ENCODE measurements at places on chromosomes 3 and 15. TPM values are rescaled to one million over a fixed set of nuclear protein-coding genes. Genes with fewer than 3 reads are reported as not detected.

DNA sequence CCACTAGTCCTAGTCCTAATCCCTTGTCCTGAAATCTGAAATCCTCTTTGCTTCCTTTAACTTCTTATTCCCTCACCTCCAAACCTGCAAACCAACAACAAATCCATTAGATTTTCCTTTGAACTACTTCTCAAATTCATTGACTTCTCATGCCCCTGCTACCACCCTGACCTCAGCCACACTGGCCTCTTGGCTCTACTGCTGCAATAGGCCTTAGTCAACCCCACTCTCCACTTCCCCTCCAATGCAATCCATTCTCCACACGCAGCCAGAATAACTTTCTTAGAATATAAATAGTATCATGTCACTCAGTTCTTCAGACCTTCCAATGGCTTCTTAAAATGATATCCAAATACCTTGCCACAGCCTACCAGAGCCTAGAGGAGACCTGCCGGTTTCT, 131.1 kb upstream of the GADL1 start:
- DNase-seq = no peak

DNA sequence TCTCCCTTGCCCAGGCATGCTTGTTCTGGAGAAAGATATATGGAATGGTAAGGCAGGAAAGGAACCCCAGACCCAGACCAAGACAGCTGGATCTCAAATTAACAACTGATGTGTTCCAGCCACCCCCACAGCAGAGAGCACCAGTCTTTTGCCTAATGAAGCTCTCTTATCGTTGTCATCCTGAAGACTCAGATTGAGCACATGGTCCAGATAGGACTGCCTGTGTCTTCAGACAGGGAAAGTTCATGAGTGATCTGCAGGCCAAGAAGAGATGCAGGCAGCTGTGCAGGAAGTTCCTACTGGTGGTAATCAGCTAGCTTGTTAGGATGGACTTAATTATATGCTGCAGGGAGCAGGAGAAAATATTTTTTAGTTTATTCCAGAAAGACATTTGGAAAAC, 53.3 kb downstream of the PPP2R3A start:
- no peak for DNase-seq

DNA sequence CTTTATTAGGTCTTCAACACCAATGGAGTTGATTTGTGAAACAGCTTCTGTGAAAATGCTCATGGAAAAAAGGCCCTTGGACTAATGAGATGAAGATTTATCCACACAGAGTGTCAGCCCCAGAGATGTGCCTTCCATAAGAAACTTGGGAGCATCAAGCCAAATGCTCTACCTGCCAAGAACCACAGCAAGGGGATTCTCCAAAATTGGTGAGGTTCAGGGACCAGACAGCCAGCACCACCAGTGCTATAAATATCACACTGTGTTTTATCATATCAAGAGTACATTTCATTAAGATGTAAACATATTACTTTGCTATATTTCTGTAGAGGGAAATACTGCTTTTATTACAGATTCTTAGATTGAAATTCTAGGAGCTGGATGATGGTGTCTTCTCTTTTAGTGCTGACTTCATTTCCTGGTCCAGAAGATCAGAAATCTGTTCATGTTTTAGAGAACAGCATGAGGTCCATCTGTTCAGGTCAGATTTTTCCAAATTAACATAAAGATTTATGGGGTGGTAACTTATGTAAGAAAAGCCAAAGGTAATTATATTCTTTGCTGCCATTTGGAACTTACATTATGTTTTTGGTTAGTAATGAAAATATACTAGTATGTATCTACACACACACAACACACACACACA, 17.7 kb downstream of the SLC35G2 start:
- no peak for DNase-seq

GRCh38 chr3:51940648-51941462, 849 bp downstream of the RRP9 start:
- peak; percentile 8 for DNase-seq

DNA sequence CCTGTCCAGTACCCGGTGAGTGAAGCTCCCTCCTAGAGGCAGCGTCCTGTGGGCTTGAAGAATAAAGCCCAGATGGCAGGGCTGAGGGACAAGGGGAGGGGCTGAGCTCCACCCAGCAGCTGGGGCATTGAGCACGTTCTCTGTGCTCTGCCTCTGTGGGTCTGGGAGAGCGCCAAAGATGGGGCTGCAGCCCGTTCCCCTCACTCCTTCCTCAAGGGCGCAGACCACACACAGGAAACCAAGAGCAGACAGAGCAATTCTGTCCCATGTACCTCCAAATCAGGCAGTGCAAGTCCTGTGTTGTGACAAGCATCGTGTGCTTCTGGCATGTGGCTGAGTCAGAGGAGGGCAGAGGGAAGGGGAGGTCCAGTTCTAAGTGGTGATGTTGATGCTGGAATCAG, 15.7 kb upstream of the KIF23 start:
- DNase-seq = no peak

- no peak for DNase-seq
Measured at GRCh38 chr3:46504789-46505188, 7.0 kb downstream of the RTP3 start.

GP9 gene
- not detected for total RNA-seq

NECTIN3 gene
- total RNA-seq = 23.0 TPM

DNA sequence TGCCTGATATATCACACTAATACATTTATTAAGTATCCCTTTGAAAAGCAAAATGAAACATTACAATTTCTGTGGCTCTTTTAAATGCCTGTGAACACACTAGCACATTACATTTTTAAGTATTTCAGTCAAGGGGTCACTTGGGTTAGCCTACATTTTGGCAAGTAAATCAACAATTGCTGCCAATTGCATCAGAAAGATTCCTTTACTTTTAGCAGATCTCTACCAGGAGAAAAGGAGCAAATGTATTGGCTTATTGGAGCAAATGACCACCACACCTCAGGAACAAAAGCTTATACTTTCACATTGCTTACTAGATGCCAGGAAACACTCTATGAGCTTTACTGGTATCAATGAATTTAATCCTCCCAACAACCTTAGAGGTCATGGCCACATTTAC, 947.1 kb downstream of the FHIT start:
- DNase-seq = no peak

- DNase-seq = no peak
Measured at GRCh38 chr3:139310474-139310933, 33.3 kb upstream of the MRPS22 start.

RPL4 gene
- 3,648 TPM for total RNA-seq

GRCh38 chr3:37700466-37701248, 161.0 kb upstream of the CTDSPL start:
- no peak for DNase-seq

- DNase-seq = no peak
Measured at GRCh38 chr3:39750712-39751111, 58.7 kb upstream of the MYRIP start.

- DNase-seq = no peak
Measured at GRCh38 chr3:194797555-194798250, 112.0 kb downstream of the FAM43A start.

LRRN1 gene
- 121 TPM for total RNA-seq

DNA sequence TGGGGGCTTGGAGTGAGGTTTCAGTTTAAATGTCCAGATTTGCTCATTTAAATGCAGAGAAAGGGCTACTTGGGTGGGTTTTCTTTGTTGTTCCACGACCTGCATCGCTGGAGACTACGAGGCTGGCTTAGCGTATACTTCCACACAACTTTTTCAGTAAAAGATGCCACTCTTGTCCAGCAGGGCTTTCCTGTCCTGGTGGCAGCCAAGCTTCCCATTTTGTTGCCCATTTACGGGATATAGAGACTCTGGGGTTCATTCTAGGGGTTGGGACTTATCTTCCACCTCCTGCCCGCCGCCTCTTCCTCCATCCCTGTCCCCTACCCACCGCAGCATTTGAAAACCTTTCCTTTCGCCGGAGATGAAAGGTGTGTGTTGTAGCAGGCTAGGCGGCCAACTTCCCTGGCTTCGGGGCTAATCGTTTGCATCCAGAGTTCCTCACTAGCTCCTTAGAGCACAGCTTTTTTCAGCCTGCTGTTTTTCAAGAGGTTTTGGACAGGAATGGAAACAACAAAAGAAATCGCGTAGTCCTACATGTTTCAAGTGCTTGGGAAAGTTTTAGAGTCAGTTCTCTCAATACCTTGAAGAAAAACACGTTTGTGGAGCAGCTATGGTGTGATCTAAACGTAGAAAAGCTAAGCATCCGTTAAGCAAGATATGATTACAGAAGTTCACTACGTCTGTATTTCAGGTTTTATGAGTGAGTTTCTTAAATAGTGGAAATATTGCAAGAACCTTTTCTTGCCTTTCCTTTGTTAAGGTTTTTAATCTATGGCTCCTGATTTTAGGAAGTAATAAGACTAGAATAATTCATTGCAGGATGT, 843 bp downstream of the CHRNA5 start:
- DNase-seq = peak; percentile 41

DNA sequence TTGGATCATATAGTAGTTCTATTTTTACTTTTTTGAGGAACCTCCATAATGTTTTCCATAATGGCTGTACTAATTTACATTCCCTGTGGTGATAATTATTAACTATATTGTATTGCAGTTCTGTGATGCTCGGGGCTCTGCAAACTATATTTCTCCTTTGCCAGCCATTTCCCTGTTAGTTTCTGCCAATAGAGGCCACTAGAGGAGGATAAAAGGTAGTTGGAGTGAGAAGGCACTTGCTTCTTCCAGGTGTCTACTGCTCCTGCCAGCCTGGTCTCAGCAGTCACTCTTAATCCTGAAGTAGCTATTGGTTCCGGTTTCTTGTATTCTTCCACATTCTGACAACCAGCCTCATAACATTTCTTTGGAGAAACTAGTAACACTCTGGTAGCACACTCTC, 233.9 kb upstream of the GBE1 start:
- no peak for DNase-seq

DNA sequence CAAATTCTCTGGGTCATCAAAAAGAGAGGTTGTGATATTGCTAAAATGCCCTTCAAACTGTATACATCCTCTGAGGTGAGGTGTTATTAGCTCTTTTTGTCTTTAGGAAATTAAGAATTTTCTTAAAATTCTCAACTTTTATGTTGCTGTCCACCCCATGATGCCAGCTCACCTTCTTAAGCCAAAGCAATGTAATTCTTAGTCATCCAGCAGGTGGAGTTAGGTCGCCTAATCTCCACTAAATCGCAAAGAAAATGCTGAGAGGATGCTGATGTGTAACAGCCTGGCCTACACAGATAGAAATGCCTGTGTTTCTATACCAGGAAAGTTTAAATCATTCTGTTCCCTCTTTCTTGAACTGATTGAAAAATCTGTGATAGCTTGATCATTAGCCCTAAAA, 770.2 kb upstream of the ALCAM start:
- DNase-seq = no peak

GRCh38 chr15:95840004-95840403, 490.5 kb upstream of the NR2F2 start:
- no peak for DNase-seq

ETV5 gene
- total RNA-seq = 52.9 TPM
